NCI-H1930 (cell line): ENCODE measurements at places on chromosomes 1 and 21.

DNA sequence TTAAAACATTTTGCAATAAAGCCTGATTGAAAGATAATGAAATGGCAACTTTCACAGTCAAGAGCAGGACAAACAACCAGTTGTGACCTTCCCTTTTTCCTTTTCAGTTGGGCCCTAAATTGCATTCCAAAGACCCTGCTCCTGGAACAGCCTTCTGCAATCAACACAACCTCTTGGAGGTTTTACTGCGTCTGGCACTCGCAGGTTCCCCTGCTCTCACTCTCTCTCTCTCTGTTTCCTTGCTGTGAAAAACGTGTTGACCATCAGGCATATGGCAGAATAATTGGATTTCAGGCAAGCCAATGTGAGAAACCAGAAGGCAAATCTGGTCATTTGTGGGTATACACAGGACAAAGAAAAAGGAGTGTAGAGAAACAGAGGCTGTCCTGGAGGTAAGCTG is 23.2 kb downstream of the SLC44A5 start:
- no peak for DNase-seq

DNA sequence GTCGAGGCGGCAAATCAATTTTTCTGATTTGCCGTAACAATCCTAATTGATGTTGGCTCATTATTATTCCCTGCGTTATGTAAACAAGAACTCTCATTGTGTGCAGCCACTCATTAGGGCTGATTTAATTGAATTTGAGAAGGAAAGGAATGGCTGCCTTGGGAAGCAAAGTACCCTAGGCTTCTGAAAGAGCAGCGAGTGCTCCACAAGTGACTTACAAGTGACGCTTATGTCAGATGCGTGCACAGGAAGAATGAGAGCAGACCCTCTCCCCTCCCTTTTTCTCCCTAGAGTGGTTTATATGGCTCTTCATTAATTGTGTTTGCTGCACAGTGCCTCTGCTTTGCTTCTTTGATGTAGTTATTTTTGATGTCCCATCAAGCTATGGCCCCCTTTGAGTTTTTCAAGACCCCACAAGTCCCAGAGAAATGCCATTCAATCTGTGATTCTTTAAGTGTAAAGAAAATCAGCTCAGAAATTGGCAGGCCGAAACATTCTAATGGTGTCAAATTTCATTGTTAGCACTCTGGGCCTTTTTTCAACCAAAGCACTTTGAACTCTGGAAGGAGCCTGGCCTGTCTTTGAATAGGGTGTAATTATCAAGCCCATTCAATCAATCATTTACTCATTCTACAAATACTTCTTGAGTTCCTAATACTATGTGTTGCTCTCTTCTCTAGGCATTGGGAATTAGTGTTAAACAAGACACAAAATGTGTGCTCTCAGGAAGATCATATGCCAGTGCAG is 86.8 kb upstream of the VAV3 start:
- no peak for DNase-seq

DNA sequence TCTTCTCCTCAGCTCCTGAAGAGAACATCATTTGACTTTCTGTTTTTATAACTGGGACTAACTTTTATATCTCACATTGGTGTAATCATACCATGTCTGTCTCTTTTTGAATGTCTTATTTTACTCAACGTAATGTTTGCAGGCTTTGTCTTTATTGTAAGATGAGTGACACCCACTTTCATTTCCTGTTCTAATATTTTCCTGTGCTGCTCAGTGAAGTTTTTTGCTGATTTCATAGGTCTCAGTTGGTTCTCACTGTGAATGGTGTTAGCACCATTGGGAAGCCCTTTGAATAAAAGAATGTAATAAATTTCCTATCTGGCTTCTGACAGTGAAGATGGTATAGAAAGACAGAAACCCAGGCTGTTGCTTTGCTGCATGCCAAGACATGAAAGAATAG is 84.0 kb downstream of the RAVER2 start:
- no peak for DNase-seq

GRCh38 chr1:1371746-1372711 is 3.0 kb downstream of the AURKAIP1 start:
- DNase-seq: peak; percentile 47

- no peak for DNase-seq
Observed at GRCh38 chr1:83756984-83757717, 241.8 kb downstream of the TTLL7 start.

GRCh38 chr1:117921991-117922390 is 7.4 kb downstream of the GDAP2 start:
- DNase-seq: no peak

DNA sequence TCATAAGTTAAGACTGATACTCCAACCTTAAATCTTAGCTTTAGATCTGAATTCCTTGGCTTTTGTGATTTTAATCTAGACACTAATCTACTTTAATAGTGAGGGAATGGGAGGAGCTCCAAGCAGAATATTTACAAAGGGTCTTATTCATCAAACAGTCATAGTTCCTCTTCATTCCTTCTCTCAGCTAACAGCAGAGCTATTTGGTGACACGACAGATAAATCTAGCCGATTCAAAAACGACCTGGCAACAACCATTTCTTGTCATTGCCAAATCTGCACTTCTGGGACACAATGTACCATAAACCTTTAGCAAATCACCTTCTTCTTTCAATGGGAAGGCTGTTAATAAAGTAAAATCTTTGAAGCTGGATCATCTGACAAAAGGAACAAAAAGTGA is 52.8 kb upstream of the FOXD3 start:
- DNase-seq: no peak

GRCh38 chr1:63981408-63981773 is 207.6 kb downstream of the ROR1 start:
- DNase-seq: no peak
